ENCODE measurements at places on chromosomes 7 and 10.

DNA sequence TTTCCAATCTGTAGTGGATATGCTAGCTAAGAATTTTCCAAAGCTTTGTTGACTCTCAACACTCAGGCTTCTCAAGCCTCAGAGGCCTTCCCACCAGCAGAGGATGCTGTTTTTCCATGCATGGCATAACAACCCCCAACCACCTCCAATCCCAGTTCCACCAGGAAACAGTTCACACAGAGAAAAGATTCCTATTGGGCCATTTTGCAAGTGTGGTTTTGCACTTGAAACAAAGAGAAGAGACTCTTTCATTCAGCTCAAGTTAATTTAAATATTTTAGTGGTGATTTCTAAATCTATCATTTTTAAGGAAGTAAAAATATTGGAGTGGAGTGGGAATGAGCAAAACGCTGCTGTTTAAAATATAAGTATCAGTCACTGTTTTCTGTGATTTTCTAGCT, 105.6 kb upstream of the COL1A2 start:
- DNase-seq, result no peak

DNA sequence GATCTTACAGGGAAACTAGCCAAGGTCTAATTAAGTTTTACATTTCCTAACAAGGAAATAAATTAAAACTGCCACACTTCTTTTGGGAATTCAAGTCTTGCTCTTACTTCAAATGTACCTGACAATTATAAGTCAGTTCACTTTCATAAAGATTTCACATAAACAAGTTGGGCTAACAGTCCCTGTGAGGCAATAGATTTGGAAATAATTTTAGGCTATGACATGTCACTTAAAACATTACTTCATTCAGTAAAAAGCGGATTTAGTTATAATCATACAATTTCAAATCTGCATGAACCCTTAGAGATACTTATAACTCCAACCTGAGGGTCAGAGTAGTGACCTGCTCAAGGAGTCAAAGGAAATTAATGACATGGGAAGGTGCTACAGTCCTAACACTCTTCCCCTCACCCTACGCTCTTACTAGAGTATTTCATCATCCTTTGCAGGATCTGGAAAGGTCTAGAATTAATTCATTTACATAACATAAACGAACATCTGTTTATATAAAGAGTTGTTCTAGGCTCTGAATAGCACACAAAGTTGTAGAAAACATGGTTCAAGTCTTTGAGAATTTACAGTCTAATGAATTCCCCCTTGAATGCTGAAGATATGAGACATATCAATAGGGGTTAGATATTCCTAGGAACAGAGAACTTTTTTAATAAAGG, 32.3 kb upstream of the DNAJB12 start:
- DNase-seq, result no peak

DNA sequence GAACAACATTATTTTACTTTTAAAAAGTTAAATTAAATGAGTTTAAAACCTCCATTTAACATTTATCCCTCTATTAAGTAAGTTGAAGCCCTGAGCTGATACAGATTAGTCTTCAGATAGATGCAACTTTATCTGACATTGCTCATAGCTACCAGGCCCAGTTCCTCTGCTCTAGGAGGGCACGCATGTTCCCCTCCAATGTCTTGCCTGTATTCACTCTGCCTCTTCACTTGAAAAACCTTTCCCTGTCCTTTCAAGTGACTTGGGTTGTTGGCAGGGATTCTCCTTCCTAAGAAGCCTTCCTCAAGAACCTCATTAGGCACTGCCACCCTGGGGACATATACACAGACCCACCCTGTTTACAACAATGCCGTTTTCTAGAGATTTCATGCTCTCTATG, 270.4 kb downstream of the RELN start:
- no peak for DNase-seq

DNA sequence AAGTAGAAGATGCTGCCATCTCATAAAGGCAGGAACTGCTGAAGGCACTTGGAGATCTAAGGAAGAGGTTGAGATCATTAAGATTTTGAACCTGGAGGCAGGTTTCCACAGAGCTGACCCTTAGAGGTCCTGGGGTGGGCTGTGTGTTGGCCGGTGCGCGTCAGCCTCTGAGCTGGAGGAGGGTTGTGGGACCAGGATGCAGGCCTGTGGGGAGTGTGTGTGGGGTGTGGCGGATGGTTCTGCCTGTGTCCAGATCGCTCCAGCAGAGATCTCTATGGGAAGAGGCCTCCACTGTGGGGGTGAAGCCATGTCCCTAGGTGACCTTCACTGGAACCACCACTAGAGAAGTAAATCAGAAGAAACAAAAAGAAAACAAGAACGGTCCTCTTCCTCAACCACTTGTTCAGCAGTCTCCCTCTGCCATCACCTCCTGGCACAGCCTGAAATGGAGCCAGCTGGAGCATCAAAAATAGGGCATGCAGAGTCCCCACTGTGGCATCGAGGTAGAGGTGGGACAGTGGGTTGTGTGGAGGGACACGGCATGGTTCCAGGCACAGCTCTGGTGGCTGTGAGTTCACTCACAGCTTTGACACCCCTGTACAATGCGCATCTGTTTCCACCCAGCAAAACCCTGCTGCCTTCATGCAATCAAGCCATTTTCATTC, 453.8 kb downstream of the TCERG1L start:
- DNase-seq, result peak; percentile 13

- no peak for DNase-seq
These were observed 174.2 kb upstream of the ZNF32 start for GRCh38 chr10:43822631-43823580.

- no peak for DNase-seq
These were observed 78.2 kb downstream of the MGMT start for GRCh38 chr10:129545261-129545660.

GRCh38 chr10:62844280-62845011, 28.3 kb upstream of the EGR2 start:
- no peak for DNase-seq

- no peak for DNase-seq
These were observed 560.8 kb upstream of the FZD8 start for GRCh38 chr10:36202881-36203280.

GRCh38 chr10:89164920-89165319, 42.2 kb downstream of the CH25H start:
- DNase-seq, result no peak

- no peak for DNase-seq
These were observed 200.7 kb downstream of the DNAH11 start for GRCh38 chr7:21743493-21743892.

- DNase-seq, result no peak
These were observed 184.4 kb upstream of the LYZL2 start for GRCh38 chr10:30813872-30814481.

GRCh38 chr7:9945131-9945530, 1028.5 kb upstream of the PHF14 start:
- no peak for DNase-seq

- no peak for DNase-seq
These were observed 323.3 kb downstream of the CRPPA start for GRCh38 chr7:16098058-16098457.

DNA sequence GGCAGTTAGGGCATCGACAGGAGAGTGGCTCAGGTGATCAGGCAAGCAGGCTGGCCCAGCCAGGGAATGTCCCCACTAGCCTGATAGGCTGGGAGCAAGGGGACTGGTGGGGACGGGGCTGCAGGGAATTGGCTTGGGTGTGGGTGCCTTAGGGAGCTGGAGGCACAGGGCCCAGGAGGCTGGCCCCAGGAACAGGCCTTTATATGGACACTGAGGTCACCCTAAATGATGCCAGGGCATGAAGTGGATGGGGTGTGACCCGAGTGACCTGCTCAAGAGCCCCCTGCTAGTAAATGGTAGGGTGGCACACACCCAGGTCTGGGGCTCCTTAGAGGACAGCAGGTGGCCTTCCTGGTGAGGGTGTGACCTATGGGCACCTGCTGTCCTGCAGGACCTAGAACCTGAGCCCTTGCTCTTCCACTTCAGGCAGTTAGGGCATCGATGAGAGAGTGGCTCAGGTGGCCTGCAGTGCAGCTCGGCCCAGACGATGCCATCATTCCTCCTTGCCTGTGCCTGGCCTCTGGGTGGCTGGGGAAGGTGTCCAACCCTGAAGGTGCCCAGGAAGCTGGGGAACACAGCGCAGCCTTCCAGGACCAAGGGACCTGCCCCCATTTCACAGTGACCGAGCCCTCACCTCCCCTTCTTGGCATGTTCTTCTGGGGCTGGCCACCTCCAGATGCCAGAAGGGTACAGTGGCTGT, 51.7 kb upstream of the LEP start:
- no peak for DNase-seq

All from cerebellum (tissue), 4 donors.